Fibroblast of skin of abdomen (primary cell): ENCODE measurements at places on chromosomes 2 and 18.

- no peak for DNase-seq
Measured at GRCh38 chr2:177772529-177772928, 300.0 kb downstream of the PDE11A start.

GRCh38 chr2:144524118-144525009 is 4.4 kb upstream of the ZEB2 start:
- no peak for DNase-seq

GRCh38 chr18:58788470-58788869 is 76.2 kb upstream of the ZNF532 start:
- DNase-seq = no peak

- DNase-seq = no peak
Measured at GRCh38 chr2:467892-468647, 180.2 kb upstream of the ALKAL2 start.

DNA sequence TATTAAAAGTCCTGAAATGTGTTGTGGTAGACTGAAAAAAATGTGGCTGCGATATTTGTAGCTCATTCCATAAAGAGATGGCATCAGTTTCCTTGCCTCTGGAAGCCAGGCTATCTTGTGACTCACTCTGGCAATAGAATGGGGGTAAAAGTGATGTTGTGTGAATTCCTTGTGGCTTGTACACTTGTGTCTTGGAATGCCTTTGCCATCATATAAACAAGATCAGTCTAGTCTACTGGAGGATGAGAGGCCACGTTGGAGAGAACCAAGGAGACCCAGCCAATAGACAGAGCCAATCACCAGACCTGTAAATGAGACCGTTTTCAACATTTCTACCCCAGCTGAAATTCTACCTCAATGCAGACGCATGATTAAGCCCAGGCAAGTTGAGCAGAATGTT is 254.1 kb downstream of the TRIB2 start:
- DNase-seq = peak; percentile 55
